ENCODE measurements at places on chromosomes 11 and 22.

DNA sequence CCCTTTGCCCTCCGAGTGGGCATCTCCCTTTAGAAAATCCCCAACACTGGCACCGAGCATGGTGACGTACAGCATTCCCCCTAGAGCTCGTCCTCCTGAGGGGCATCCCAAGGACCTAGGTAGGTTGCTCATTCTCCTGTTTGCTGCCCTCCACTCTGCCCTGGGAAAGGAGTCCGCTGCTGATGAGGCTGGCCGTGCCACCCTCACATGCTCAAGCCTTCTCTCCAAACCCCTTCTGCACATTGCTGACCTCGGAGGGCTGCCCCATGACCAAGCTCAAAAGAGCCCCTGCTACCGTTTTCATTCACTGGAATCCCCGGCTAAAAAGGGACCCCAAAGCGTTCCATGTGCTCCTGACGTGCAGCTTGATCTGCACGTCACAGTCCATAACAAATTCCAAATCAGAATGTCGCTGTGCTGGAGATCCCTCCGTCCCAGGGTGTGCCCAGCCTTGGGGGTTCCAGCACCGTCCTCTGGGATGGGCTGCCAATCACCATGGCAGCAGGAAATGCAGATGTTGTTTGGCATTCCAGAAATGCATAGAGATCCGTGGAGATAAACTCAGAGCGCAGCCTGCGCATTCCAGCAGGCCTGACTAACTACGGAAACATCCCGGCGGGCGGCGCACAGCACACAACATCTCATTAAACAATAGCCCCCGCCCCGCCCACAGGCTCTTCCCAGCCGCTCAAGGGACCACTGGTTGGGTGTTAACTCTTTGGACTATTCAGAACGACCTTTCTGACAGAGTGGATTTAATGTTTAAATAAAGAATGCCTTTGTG, 26.3 kb upstream of the GNB1L start:
- DNase-seq, result no peak

DNA sequence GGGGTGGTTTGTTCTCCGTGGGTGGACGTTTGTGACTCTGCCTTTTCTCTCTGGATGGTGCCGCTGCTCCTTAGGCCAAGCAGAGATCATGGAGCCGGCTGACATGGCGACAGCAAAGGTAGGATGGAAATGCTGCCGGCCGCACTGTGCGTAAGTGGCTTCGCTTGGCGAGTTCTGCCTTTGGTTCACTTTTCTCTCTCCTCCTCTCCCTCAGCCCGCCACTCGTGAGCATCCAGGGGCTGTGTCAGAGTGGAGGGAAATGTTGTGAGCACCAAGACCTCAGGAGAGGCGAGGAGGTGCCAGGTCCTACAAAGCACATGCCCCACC, 80.5 kb downstream of the GRAMD1B start:
- no peak for DNase-seq

DNA sequence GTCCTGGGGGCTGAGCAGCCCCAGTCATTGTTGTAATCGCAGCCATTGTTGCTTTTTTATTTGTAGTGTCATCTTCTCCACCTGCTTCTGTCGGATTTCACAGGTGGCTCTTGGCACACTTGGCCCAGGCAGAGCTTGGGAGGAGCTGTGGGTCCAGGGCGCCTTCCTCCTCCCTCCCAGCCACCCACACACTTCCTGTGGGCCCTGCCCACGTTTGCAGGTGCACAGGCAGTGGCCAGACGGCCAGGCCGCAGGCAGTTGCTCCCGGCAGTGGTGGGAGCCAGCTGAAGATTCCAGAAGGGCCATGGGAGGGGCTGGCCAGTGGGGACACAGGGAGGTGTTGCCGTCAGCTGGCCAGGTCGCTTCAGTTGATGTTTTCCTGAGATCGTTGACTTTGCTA, 1191.9 kb downstream of the BRD1 start:
- DNase-seq, result no peak

DNA sequence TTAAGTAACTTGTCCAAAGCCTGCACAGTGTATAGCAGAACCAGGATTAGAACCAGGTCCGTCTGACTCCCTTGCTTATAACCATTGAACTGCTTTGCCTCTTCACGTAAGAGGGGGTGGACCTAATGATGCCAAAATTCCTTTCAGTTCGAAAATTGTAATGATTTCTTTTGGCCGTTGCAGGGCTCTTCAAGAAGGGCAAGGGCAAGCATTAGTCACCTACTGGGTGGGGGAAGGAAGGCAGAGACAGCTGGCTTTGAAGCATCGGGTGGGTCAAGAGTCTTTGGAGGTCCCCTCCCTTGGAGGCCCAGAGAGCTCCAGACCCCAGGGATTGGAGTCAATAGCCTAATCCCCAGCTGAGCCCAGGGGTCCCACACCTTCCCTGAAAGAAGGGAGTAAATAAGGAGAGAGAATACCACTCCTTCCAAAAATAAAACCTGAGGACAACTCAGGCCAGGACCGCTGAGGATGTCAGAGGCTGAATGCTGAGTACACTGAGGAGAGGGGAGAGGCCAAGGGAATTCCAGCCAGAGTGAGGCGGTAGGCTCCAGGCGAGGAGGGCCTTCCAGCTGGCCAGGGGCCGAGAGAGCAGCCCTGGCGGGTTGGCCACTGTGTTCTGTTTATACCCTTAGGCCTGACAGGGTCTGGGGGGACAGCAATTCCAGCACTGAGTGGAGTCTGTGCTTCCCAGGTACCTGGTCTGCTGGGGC, 14.1 kb downstream of the CREB3L1 start:
- no peak for DNase-seq

DNA sequence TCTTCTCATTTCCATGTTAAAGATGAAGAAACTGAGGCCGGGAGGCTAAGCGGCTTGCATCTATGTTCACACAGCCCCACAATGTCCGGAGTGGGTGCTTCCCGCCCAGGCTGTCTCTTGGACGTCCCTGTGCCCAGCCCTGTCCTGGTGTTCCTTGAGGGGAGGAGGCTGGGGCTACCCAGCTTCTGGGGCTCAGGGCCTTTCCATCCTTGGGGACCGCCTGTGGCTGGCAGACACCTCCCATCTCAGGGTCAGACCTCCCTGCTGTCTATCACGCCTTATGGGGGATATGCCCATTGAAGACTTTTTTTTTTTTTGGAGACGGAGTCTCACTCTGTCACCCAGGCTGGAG, 95.5 kb downstream of the WNT7B start:
- DNase-seq, result no peak

GRCh38 chr22:17046566-17047348, 38.0 kb upstream of the IL17RA start:
- DNase-seq, result no peak

- DNase-seq, result no peak
These were observed 13.7 kb downstream of the SCN4B start for GRCh38 chr11:118138839-118139420.

DNA sequence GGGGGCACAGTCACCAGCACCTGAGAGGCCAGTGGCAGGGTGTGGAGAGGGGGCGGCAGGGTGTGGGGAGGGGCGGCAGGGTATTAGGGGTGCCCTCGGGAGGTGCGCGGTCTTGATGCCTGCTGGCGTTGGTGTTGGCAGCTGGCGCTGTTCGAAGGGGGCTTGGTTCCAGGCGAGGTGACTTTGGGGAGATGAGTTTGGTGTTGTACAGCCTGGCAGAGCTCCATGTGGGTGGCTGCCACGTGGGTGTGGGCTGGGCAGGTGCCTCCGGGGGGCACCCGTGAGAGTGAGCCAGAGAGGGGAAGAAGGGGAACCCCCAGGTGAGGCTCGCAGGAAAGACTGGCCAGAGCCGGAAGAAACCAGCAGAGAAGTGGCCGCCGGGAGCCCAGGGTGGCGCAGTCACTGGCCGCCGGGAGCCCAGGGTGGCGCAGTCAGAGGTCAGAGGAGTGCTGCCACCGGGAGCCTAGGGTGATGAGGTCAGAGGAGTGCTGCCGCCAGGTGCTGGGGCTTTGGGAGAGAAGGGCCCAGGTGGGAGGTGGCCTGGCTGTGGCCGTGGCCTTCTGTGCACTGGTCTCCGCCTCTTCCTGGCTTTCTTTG, 44.7 kb downstream of the MUC6 start:
- DNase-seq, result no peak

GRCh38 chr11:24588081-24588480, 91.2 kb downstream of the LUZP2 start:
- DNase-seq, result no peak

DNA sequence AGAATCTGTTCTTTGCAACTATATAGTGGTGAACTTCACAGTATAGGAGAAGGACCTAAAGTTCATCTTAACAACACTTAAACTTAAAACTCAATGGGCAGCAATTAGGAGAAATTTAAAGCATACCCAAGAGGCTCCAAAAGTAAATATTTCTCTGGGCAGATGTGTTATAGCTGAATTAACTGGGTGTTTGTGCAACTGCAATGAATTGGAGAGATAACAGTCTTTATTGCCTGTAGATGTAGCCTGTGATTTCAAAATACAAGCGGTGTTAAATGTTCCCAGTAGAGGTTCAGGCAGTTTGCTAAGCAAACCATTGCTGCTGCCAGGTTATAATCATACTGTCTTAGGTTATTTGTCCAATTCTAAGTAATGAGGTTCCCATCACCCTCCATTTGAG, 294.1 kb upstream of the MTNR1B start:
- DNase-seq, result no peak

GRCh38 chr11:45362636-45363035, 76.5 kb upstream of the SYT13 start:
- DNase-seq, result no peak

DNA sequence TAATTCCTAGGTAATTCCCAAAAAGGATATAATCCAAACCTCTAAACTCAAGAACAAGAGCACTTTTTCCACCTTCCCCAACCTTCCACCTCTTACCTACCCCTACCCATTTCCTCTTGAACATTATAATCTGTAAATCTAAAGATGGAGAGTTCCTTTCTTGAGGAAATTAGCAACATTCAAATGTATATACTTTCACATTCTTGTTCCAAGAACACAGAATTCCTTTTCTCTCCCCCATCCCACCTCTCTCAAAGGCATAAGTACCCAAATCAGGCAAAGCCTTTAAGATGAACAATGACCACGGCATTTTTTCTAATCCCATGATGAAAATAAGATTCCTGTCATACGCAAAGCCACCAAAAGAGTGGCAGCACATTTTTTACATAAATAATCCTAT, 18.3 kb downstream of the RRAS2 start:
- DNase-seq, result no peak

DNA sequence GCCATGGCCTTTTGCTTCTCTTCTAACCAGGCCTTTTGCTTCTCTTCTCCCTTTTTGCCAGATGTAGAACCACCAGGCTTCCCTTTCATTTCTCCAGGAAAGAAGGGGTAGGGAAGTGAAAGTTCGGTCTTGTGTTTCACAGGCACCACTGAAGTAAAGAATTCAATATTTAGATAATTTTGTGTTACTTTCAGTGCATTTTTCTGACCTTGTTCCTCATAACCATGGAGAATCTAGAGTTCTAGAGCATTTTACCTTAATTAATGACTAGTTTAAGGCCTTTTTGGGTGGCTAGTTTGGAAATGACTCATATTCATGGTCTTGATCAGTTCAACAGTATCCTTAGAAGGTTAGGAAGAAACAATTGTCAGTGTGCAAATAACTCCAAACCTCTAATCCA, 22.7 kb downstream of the GRAMD1B start:
- DNase-seq, result no peak

Data from activated T-cell treated with anti-CD3 and anti-CD28 coated beads for 48 hours (primary cell).